ENCODE measurements at places on chromosomes 5 and 9.

DNA sequence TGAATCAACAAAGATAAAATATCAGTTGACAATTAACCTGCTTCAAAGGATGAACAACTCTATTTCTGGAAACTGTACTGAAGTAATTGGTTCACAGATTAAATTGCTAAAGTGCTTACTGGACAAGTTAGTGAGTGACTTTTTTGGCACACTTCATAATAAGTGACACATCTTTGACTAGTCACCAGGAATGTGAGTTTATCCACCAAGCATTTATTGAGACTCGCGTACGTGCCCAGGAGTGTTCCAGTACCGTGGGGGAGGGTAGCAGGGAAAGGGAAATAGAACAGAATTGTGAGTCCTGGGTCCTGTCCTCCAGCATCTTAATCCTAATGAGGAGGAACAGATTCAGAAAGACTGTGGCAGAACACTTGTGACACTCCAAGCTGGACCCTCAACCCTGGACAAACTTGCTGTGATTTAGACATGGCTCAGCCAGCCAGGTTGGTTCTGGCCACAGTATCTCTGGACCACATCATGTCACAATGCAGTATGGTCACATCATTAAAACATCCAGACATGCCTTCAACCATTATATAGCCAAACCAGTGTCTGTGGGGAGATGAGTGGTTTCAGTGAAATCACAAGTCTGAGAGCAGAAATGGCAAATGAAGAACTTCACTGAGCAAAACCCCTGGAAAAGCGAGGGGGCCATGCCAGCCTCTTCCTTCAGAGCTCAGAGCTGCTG is 623.1 kb downstream of the BNC2 start:
- DNase-seq = no peak

DNA sequence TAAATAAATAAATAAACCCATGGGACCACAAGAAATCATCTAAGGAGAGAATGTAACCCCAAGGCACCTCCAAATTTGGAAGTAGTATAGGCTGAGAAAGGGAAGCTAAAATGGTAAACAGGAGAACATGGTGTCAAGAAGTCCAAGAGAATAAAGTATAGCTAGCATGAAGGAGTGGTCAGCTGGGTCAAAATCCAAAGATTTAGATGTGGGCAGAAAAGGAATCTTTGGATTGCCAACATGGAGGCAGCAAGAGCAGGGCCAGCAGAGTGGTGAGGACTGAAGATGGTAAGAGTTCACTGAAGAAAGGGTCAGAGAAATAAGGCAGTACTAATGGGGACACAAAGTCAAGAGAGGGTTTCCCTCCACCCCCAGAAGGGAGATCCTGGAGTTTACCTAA is 53.0 kb downstream of the TSSK1B start:
- no peak for DNase-seq

- DNase-seq = no peak
Observed at GRCh38 chr5:11801061-11801460, 103.2 kb downstream of the CTNND2 start.

DNA sequence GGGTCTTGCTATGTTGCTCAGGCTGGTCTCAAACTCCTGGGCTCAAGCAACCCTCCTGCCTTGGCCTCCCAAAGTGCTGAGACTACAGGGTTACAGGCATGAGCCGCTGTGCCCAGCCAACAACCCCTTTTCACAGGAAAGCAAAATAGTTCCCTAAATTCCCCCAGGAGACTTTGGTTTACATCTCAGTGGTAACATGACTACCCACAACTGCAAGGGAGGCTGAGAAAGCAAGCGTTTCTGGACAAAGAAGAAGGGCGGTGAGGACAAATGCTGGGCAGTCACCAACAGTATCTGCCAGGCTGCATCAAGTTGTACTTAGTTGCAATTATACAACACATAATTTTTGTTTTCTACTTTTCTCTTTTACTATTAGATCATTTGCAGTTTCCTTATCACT is 7.4 kb upstream of the ADGRD2 start:
- DNase-seq = no peak

GRCh38 chr5:55146080-55146479 is 13.9 kb upstream of the GPX8 start:
- no peak for DNase-seq

- DNase-seq = no peak
Observed at GRCh38 chr9:134263596-134263995, 62.7 kb upstream of the RXRA start.

DNA sequence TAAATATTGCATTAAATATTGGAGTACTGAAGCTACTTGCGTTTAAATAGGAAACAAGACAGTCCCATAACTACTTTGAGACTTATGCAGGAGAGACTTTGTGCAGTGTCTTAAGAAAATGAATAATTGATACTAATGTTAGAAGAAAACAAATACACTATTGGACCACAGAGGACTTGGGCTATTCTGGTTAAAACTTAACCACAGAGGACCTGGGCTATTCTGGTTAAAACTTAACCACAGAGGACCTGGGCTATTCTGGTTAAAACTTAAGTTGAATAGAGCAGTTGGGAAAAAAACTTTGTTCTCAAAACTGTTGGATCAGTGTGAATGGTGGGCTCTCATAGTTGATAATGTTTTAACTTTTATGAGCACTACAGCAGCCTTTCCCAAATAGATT is 141.7 kb downstream of the WDR70 start:
- DNase-seq = no peak

DNA sequence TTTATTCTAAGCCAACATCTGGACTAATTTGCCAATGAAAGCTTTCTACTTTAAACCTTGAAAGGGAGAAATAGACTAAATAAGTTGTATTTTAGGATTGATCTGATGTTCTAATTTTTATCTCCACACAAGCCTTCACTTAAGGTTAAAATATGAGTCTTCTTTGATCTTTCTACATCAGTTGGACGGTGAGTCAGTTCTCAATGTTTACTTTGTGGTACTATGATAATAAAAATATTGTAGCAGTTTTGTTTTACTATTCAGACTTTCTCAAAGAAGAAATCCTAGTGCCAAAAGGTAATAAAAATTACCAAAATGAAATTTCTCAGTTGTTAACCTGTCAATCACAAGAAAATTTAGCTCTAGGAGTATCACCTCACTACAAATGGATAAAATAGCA is 203.5 kb upstream of the RGMB start:
- DNase-seq = no peak

GRCh38 chr5:68343421-68343826 is 127.9 kb downstream of the PIK3R1 start:
- no peak for DNase-seq

DNA sequence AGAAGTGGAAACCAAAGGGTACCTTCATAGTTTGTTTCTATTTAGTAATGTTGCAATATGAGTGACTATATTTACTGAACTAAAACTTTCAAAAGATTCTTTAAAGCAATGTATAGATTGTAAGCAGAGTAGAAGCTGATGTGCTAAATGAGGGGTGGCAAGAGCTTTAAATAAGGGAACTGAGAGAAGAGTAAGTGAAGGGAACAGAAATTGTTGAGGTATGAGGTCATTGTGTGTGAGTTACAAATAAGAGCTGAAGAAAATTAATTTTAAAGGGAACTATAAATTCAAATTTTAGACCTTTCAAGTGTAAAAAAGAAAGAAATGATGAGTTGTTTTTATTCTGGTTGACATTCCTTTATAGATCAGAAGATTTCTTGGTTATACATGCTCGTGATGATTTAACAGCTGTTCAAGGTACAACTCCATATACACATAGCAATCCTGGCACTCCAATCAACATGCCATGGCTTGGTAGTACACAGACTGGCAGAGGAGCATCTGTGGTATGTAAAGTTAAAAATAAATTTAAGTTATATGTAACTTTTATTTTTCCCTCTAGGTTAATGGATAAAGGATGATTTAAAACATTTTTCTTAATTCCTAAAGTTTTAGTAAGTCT is 135.1 kb upstream of the TNFAIP8 start:
- no peak for DNase-seq

GRCh38 chr5:39201781-39202596 is 17.4 kb downstream of the FYB1 start:
- DNase-seq = no peak

- peak; percentile 24 for DNase-seq
Observed at GRCh38 chr5:139414581-139415130, 10.8 kb upstream of the SPATA24 start.

DNA sequence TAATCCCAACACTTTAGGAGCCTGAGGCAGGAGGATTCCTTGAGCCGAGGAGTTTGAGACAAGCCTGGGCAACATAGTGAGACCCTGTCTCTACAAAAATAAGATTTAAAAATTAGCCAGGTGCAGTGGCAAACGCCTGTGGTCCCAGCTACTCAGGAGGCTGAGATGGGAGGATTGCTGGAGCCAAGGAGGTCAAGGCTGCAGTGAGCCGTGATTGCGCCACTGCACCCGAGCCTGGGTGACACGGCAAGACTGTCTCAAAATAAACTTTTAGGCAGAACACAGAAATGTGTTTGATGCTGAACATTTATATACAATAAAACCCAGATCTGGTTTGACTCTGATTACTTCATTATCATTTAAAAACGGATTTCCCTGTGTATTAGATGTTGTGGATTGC is 4.9 kb downstream of the ENTR1 start:
- DNase-seq = no peak

DNA sequence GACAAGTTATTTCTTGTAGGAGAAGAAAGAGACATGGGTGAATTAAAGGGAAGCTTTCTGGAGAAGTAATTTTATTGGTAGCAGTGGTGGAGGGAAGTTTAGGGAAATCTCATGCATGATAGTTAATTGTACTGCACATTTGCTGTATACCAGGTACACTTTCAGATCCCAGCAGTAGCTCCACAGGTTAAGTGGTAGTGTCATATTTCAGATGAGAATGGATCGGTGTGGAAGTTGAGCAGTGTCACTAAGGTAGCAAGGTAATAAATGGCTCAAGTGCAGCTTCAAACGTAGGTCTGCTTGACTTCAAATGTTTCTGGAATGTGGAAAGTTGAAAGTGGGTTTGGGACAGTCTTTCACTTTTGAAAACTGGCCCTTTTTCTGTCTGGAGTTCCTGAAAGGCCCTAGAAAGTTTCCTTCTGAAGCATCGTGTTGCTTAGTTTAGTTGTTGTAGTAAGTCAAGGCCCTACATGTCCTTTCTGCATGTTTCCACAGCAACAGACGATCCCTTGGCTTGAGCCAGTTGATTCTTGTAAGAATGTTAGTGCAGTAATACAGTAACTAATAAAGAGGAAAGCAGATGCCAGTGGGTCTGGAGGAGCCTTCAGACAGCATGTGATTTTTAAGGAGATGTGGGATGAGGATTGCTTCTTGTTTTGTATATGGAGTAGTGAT is 3.7 kb downstream of the CLTA start:
- no peak for DNase-seq

GRCh38 chr5:68378204-68378820 is 162.8 kb downstream of the PIK3R1 start:
- DNase-seq = no peak

GRCh38 chr9:114804505-114804904 is 1.3 kb downstream of the TNFSF15 start:
- DNase-seq = no peak

DNA sequence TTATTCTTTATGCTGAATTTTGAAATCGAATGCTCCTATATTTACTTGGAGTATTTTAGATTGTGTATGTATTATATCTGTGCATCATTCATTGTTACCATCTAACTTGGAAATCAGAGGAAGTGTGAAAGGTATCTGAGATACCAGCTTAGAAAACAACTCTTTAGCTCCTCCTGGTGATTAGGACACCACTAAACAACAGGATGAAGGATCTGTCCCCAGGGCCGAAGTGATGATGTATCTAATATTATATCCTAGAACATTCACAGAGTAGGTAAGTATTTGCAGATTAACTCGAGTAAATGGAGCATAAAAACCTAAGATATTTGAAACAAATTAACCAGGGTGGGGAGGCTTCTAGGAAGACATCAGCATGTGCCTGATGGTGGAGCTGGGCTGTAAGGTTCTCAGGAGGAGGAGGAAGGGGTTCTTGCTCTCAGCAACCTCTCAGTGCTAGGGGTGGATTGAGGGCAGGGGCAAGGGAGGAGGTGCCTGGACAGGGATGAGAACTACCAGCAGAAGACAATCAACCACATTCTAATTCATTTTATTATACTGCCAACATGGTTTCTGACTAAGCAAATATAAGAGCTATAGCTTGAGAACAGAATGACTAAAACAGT is 2.6 kb upstream of the NFIL3 start:
- peak; percentile 46 for DNase-seq

DNA sequence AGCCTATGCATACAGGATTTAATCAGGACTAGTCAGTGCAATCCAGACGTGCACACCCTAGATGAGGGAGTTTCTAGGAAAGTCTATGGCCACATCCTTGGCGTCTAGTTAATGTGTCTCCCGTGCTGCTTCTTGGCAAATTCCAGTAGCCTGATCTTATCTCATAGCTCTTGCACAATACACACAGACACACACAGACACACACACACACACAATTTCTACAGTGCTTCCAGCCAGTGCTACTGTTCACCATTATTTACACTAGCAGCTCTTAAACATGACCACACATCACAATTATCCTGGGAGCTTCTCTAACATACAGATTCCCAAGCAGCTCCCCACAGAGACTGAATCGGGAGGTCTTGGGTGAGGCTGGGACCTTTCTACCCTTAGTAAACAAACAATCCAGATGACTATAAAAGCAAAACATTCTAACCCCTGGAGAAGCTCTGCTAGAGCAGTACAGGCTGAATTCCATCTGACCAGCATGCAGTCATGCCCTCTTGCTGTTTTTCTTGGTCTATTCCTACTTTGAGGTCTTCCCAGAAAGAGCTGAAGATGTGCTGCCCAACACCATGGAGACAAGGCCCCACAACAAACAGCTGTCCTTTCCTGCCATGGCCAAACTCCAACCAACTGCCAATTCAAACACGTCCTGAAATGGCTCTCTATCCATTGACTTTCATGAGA is 236.6 kb downstream of the DEPDC1B start:
- DNase-seq = no peak

DNA sequence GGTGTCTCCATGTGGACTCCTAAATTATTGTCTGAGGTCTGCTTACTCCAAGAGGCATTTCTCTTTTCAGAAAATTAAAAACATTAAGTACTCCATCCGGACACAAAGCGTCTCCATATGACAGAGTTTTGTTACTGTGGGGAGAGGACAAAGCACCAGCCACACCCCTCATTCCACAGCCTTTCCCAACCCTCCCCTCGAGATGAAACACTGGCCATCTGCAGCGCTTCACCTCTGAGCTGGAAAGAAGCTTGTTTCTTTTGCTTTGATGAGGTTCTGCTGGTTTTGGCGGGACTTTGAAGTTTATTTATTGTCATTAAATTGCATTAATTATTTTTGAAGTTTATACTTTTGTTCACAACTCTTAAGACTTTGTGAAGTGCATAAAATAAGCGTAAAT is 27.6 kb upstream of the NKD2 start:
- no peak for DNase-seq

- DNase-seq = no peak
Observed at GRCh38 chr9:128102861-128103588, 24.5 kb downstream of the PTGES2 start.

GRCh38 chr9:100058699-100059579 is 39.9 kb downstream of the ERP44 start:
- DNase-seq = no peak

GRCh38 chr5:97458851-97459250 is 275.8 kb upstream of the RIOK2 start:
- no peak for DNase-seq

- no peak for DNase-seq
Observed at GRCh38 chr5:52661903-52662595, 125.7 kb upstream of the ITGA1 start.

- peak; percentile 37 for DNase-seq
Observed at GRCh38 chr5:9361835-9362234, 184.0 kb downstream of the SEMA5A start.

All from NCI-H1694 treated with DMSO at 0.1 percent for 48 hours (cell line).